Progenitor cell of endocrine pancreas (in vitro differentiated cells): ENCODE measurements at places on chromosomes 3 and 15. TPM values are rescaled to one million over a fixed set of nuclear protein-coding genes. Genes with fewer than 3 reads are reported as not detected.

GRCh38 chr15:61644550-61644949 is 415.4 kb upstream of the RORA start:
- no peaks in the 10 kb centered on the region for H3K36me3 ChIP-seq
- DNase-seq, result no peak
- H3K27ac ChIP-seq, result no peak overlapping the region
- H3K27me3 ChIP-seq, result peaks cover 20% of the 10 kb centered on the region

GRCh38 chr15:53107855-53108254 is 317.7 kb upstream of the ONECUT1 start:
- H3K36me3 ChIP-seq, result no peaks in the 10 kb centered on the region

DNA sequence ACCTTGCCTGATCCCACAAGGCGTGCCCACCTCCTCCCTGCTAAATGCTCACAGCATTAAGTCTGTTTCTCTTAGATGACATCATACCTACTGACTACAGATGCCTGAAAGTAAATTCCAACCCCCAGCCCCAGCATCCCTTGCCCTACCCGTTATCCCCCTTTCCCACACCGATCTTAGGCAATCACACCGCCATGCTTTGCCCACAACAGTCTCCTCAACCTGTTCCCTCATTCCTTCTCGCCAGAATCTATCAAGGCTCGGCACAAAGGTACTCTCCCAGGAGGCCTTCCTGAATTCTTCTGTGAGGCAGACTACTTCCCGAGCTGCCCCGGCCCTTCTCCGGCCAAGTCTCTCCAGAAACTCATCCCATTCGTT is 789 bp upstream of the SEC61A1 start:
- H3K27ac ChIP-seq, result peak overlapping the region; percentile 97
- peaks cover 29% of the 10 kb centered on the region for H3K4me1 ChIP-seq
- H3K4me3 ChIP-seq, result peak overlapping the region; percentile 88
- DNase-seq, result no peak
- H3K36me3 ChIP-seq, result peaks cover 7% of the 10 kb centered on the region

GRCh38 chr3:61172684-61173083 is 78.6 kb downstream of the FHIT start:
- H3K4me3 ChIP-seq, result no peak overlapping the region
- no peaks in the 10 kb centered on the region for H3K36me3 ChIP-seq
- H3K27me3 ChIP-seq, result no peaks in the 10 kb centered on the region
- DNase-seq, result no peak
- no peak overlapping the region for H3K27ac ChIP-seq

GRCh38 chr3:29333576-29333975 is 52.7 kb downstream of the RBMS3 start:
- no peak overlapping the region for H3K27ac ChIP-seq
- H3K27me3 ChIP-seq, result peaks cover 6% of the 10 kb centered on the region
- no peak for DNase-seq
- no peaks in the 10 kb centered on the region for H3K36me3 ChIP-seq
- no peak overlapping the region for H3K4me3 ChIP-seq
- H3K4me1 ChIP-seq, result peaks cover 11% of the 10 kb centered on the region

GRCh38 chr3:197527569-197527968 is 28.2 kb downstream of the BDH1 start:
- no peak overlapping the region for H3K4me3 ChIP-seq
- H3K4me1 ChIP-seq, result peaks cover 8% of the 10 kb centered on the region
- H3K36me3 ChIP-seq, result peaks cover 11% of the 10 kb centered on the region
- H3K27ac ChIP-seq, result no peak overlapping the region
- no peaks in the 10 kb centered on the region for H3K27me3 ChIP-seq
- DNase-seq, result no peak

- H3K27me3 ChIP-seq, result peaks cover 9% of the 10 kb centered on the region
- no peak for DNase-seq
These were observed 1.0 kb downstream of the RFX7 start for GRCh38 chr15:56242576-56243162.

GRCh38 chr3:52128118-52128683 is 26.0 kb downstream of the POC1A start:
- no peaks in the 10 kb centered on the region for H3K4me1 ChIP-seq
- peak overlapping the region; percentile 33 for H3K27ac ChIP-seq
- DNase-seq, result no peak
- no peak overlapping the region for H3K4me3 ChIP-seq
- peaks cover 1% of the 10 kb centered on the region for H3K36me3 ChIP-seq
- no peaks in the 10 kb centered on the region for H3K27me3 ChIP-seq

DNA sequence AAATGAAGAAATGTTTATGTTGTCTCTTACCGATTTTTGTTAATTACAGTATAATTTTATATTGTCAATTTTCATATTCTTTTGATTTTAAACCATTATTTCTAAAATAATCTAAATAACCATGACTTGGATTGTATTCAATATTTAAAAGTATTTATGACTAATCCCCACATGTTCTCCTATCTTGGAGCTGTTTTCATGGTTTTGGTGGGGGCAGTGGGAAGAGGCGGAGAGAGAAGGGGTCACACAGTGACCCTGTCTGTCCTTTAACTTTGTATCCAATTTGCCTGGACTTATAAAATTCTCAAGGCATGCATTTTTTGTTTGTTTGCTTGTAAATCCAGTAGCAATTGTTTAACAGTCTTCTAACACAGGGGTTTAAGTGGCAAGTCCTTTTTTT is 407.4 kb downstream of the NTRK3 start:
- H3K4me3 ChIP-seq, result no peak overlapping the region
- H3K36me3 ChIP-seq, result no peaks in the 10 kb centered on the region
- no peaks in the 10 kb centered on the region for H3K4me1 ChIP-seq
- H3K27ac ChIP-seq, result no peak overlapping the region
- no peak for DNase-seq
- peaks cover 3% of the 10 kb centered on the region for H3K27me3 ChIP-seq

DNA sequence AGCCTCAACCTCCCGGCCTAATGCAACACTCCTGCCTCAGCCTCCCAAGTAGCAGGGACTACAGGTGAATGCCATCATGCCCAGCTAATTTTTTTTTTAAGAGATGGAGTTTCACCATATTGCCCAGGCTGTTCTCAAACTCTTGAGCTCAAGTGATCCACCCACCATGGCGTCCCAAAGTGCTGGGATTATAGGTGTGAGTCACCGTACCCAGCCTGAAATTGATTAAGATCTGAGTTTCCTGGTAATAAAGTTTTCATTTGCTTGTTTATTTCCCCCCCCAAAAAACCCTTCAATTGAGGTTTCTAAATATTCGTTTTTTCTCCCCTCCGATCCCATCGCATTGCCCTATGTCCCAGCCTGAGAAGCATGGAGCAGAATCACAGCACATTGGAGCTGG is 39.0 kb downstream of the HES1 start:
- no peaks in the 10 kb centered on the region for H3K36me3 ChIP-seq
- peaks cover 10% of the 10 kb centered on the region for H3K4me1 ChIP-seq
- H3K27ac ChIP-seq, result no peak overlapping the region
- H3K4me3 ChIP-seq, result no peak overlapping the region
- DNase-seq, result no peak
- H3K27me3 ChIP-seq, result peaks cover 17% of the 10 kb centered on the region

DNA sequence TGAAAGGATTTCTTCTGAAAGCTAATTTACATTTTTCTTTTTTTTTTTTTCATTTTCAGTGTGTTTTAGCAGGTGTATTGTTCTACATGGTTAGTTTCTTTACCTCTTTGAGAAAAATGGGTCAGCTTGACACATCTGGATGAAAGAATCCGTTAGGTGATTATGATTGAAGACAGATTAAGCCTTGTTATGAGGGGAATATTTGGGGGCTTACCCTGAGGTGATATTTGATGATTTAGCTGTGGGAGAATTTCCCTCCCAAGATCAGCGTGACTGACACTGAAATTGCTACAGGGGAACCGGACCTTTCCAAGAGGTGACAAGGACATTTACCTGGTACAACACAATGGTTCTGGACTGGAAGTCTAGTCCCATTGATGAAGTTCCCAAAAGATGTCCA is 147.5 kb downstream of the NFKBIZ start:
- no peaks in the 10 kb centered on the region for H3K27me3 ChIP-seq
- H3K4me1 ChIP-seq, result peaks cover 8% of the 10 kb centered on the region
- no peak overlapping the region for H3K4me3 ChIP-seq
- H3K27ac ChIP-seq, result no peak overlapping the region
- H3K36me3 ChIP-seq, result no peaks in the 10 kb centered on the region
- DNase-seq, result no peak

DNA sequence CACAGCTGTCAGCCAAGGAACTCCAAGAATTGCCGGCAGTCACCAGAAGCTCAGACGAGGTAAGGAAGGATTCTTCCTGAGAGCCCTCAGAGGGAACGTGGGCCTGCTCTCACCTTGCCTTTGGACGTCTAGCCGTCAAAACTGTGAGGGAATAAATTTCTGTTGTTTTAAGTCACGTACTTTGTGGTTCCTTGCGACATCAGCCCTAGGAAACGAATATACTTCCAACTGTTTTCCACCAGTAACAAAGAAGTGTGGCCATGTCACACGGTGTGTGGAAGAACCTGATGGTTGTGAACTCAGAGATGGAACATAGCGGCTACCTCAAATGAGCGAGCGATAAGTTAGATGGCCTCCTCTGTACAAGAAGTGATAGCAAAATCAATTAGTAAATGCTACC is 41.0 kb upstream of the B3GNT5 start:
- no peak overlapping the region for H3K27ac ChIP-seq
- peaks cover 2% of the 10 kb centered on the region for H3K27me3 ChIP-seq
- no peak overlapping the region for H3K4me3 ChIP-seq
- no peak for DNase-seq
- H3K4me1 ChIP-seq, result no peaks in the 10 kb centered on the region

GRCh38 chr3:55077726-55078125 is 149.9 kb upstream of the LRTM1 start:
- no peak for DNase-seq
- no peaks in the 10 kb centered on the region for H3K4me1 ChIP-seq
- no peak overlapping the region for H3K4me3 ChIP-seq
- H3K27me3 ChIP-seq, result peaks cover 12% of the 10 kb centered on the region

DNA sequence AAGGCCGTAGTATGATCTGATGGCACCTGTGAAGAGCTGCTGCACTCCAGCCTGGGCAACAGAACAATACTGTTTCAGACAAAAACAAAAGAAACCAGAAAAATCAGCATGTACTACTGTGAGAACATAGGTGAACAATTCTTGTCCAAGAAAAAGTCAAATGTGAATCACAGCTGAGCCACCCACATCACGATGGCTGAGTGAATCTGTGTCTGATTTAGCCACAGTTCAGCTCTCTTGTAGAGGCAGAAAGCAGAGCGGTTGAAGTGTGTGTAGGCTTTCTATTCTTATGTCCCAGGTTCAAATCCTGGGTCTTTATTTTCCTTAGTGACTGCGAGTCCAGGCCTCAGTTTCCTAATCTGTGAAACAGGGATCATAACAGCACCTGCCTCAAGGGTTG is 4.4 kb upstream of the FURIN start:
- H3K4me1 ChIP-seq, result peaks cover 34% of the 10 kb centered on the region
- H3K27me3 ChIP-seq, result peaks cover 7% of the 10 kb centered on the region

Gene SH3BP5
- 11.6 and 14.7 TPM in 2 replicates for total RNA-seq

Gene MBD4
- total RNA-seq, result 32.5 and 37.1 TPM in 2 replicates

Gene ANKRD34C
- not detected in 2 replicates for total RNA-seq

Gene WDR73
- 65.7 and 69.8 TPM in 2 replicates for total RNA-seq

Gene CAMK1
- 16.9 and 17.1 TPM in 2 replicates for total RNA-seq

Gene IL20RB
- 0.62 and 1.7 TPM in 2 replicates for total RNA-seq

Gene TMEM39A
- total RNA-seq, result 48.3 and 51.6 TPM in 2 replicates

Gene TBC1D23
- 44.6 and 48.8 TPM in 2 replicates for total RNA-seq

Gene ZNF860
- total RNA-seq, result 2.1 and 2.2 TPM in 2 replicates

Gene FAH
- total RNA-seq, result 18.2 and 18.4 TPM in 2 replicates

Gene TEX55
- not detected in 2 replicates for total RNA-seq

Gene RPL35A
- total RNA-seq, result 1,132 and 1,216 TPM in 2 replicates

Gene SOX14
- total RNA-seq, result not detected in 2 replicates
